ENCODE measurements at places on chromosomes 11 and 22.
A peak's percentile ranks its signal among the peaks of the same experiment; 100 is the strongest.

- no peak for ATAC-seq
Observed at GRCh38 chr11:3939211-3939610, 83.7 kb downstream of the STIM1 start.

DNA sequence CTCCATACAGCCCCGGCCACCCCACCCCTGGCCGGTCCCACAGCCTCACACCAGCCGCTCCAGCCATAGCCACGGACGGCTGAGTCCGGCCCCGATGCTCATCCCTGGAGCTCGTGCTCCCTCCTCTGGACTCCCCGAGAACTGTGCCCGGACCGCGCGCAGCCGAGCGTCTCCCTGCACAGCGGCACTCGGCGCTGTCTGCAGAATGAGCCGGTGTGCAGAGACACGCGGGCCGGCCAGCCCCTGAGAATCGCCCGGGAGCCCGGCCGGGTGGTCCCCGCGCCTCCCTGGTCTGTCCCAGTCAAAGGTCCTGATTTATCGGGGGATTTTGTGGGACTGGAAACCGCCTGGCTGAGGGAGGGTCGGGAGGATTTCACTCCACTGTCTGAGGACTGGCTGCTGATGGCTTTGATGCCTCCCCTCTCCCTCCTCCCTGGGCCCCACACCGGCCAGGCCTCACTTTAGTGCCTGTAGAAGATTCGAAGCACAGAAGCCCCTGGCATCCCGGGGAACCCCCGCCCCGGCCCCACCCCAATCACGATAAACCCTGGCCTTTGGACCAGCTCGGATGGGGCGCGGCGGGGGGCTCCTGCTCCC is 102.7 kb downstream of the BRD1 start:
- ATAC-seq: peak; percentile 71

DNA sequence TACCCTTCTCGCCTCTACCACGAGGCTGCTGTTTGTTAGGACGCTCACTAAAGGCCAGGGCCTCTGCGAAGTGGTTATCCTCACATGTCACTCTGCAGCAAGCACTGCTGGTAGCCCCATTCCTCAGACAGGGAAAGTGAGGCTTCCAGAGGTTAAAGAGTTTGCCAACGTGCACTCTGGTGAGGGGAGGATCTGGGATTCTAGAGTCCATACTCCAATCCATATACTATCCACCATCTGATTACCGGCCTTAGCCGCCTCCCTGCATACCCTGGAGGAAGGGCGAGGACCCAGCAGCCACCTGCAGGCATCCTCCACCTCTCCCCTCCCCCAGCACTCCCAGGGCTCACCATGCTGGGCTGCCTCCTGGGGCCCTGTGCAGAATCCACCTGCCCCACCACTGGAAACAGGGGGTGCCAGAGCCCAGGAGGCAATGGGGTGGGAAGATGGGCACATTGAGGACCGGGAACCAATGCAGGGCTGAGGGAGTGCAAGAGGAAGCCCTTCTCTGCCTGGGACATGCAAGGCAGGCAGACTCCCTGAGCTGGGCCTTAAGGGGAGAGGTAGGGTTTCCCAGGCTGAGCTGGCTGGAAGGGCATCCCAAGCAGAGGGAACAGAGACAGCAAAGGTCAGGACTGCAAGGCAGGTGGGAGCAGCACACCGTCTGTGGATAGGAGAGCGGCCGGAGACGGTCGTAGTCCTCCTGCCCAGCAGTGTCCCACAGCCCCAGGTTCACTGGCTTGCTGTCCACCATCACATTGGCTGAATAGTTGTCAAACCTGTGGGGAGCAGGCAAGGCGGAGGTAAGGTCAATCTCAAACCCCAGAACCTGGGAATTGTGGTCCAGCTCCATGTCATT is 11.7 kb downstream of the RAC2 start:
- ATAC-seq: no peak

DNA sequence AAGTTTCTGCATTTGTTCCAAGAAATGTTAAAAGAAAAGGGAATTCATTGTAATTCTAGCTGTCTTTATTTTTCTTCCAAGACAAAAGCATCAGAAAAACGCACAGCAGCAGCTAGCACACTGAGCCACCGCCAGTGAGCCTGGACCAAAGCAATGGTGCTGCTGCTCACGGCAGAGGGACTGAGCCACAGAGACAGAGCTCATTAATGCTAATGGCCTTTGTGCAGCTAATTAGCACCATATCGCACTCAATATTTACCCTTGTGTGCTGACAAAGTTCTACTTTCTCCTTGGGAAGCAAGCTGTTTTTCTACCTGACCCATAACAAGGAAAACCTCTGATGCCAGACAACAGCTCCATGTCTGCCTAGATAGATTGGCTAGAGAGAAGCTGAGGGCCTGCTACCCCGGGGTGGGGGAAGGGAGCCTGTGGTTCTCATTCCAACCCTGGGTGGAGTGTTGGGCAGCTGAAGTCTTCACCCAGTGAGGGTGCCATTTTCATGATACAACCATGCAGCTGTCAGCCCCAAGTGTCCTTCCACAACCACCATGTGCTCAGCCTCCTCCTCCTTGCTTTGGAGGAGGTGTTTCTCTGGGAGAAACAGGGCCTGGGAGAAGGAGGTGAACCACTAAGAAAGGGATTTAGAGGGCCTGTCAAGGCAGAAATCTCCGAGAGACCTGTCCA is 131.1 kb upstream of the NCAM1 start:
- no peak for ATAC-seq

GRCh38 chr22:28229566-28230485 is 310.8 kb upstream of the PITPNB start:
- ATAC-seq: no peak

- ATAC-seq: peak; percentile 39
Observed at GRCh38 chr11:22510010-22510409, 115.6 kb downstream of the FANCF start.

DNA sequence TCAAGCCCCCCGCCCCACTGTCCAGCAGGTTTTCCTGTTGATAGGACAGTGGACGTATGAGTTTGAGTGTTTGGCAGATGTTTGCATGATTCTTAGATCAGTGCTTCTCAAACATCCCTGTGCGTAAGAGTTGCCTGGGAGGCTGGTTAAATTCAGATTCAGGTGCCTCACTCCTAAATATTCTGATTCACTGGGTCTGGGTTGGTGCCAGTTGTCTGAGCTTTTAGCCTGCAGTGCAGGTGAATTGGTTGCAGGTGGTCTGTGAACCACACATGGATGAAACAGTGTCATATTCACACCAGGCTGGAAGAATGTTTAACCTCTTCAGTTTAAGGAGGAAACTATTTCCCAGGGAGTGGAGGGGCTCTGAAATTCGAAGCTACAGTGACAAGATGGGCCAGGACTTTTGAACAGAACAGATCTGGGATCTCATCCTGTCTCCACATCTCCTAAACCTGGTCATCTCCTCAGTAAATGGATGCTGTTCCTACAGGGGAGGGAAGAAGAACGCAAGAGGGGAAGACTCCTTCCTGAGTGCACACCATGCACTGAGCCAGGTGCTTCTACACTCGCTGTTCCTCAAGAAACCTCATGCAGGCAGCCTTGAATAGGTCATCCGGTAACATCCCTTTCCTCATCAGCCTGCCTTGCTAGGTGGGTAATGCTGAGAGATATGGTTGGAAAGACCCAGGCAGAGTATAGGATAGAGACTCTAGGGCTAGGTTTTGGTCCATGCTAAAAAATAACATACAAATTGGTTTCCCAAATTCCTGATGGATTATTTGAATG is 47.8 kb downstream of the TEAD1 start:
- ATAC-seq: no peak

DNA sequence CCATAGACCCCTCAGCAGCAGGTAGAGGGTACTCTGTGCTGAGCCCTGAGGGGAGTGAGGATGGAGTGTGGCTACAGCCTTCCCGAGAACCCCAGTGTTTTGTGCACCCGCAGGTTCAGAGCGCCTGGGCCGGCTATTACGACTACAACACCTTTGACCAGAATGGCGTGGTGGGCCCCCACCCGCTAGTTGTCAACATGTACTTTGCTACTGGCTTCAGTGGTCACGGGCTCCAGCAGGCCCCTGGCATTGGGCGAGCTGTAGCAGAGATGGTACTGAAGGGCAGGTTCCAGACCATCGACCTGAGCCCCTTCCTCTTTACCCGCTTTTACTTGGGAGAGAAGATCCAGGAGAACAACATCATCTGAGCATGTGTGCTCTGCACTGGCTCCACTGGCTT is 5.6 kb upstream of the TIRAP start:
- ATAC-seq: no peak

DNA sequence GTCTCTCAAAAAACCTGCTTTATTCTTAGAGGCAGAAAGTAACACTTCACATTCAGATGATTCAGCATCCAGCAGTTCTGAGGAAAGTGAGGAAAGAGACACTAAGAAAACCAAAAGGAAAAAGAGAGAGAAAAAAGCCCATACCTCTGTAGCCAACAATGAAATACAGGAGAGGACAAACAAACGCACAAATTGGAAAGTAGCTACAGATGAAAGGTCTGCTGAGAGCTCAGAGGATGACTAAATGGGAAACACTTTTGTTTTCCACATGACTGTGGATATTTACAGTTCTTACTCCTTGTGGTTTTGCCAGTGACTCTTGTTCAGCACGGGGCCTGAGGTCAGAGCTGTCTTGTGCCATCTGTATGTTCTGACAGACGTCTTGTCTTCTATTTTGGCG is 3.8 kb downstream of the TIMM8B start:
- ATAC-seq: no peak

GRCh38 chr11:111379602-111380136 is 594 bp upstream of the POU2AF1 start:
- no peak for ATAC-seq

GRCh38 chr11:117870103-117870952 is 6.1 kb downstream of the FXYD6 start:
- no peak for ATAC-seq

- no peak for ATAC-seq
Observed at GRCh38 chr11:11107076-11107723, 245.8 kb downstream of the CSNK2A3 start.

DNA sequence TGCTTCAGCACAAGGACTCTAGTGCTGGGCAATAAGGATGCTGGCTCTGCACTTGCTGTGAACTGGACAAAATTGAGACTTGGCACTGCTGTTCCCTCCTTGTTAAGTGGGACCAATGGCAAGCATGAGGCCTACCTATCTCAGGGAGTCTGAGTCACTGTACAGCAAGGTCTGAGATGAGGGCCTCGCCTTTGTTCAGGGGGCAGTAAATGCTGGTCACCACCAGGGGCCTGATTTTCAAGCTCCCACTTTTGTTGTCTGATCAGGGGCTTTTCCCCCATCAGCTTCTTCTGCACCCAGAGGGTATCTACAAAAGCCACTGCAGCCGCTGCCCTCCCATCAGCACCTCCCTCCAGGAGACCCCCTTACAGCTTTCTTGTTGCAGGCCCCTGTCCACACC is 22.8 kb downstream of the DHCR7 start:
- ATAC-seq: no peak

DNA sequence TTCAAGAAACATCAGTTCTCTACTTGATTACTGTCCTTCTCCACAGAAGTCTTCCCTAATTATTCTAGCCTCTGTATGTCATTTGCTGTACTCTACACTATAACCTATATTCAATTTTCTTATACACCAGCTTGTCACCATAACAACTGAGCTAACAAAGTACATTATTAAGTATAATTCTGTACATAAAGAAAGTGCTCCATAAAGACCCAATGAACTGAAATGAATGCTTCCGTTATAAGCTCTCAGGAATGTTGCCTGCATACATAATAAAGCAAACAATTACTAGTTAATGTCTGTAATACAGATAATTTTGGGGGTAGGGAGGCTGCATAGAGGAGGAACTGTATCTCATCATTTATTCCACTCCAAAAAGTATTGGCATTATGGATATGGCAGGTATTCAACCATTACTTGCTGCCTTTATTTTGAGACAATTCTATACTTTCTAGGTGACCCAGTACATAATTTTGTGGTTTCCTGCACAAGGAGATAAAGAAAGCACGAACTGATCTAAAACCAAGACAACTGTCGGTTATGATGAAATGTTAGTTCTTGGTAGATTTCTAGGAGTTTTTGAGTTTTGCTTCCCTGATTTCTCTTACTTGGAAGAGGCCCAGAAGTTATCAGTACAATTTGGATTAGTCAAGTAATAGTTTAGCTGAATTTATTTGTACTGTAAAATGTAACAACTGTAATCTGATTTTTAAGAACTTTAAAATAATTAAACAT is 202.5 kb downstream of the SBF2 start:
- ATAC-seq: no peak

DNA sequence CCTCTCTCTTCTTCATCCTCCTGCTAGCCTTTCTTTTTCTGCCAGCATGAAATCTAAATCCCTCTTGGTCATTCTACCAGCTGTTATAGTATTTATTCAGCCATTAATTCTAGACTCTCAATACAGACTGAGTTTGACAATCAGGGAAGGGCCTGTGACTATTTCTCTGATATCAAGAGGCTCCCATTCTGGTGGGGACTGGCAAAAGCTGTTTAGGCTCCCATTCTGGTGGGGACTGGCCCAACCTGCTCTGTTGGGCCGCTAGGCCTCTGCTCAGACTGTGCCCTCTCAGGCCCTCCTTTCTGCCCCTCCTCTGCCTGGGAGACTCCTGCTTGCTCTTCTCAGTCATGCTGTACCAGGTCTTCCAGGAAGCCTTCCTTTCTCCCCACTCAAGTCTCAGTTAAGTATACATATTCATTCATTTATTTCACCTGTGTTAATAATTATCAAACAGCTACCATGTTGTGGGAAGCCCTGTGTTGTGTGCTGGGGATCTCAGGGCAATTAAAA is 323.7 kb upstream of the NARS2 start:
- no peak for ATAC-seq

DNA sequence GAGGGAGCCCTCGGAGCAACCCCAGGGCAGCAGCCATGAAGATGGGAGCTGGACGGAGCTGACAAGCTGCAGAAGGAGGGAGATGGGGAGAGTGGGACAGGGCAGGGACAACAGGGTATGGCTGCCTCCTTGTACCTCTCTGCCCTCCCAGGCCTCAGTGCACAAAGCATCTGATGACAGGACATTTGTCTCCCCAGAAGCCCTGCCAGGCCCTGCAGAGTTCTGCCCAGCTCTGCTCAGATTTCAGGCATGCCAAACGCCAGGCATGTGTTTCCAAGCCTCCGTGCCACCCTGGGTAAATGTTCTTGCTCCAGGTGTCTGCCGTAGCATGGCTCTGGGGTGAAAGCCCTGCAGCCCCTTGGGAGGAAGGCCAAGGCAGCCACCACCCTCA is 1.1 kb upstream of the IFITM10 start:
- no peak for ATAC-seq

GRCh38 chr11:102317768-102318103 is 452 bp downstream of the BIRC3 start:
- ATAC-seq: peak; percentile 10
